ENCODE measurements at places on chromosomes 4 and X.

DNA sequence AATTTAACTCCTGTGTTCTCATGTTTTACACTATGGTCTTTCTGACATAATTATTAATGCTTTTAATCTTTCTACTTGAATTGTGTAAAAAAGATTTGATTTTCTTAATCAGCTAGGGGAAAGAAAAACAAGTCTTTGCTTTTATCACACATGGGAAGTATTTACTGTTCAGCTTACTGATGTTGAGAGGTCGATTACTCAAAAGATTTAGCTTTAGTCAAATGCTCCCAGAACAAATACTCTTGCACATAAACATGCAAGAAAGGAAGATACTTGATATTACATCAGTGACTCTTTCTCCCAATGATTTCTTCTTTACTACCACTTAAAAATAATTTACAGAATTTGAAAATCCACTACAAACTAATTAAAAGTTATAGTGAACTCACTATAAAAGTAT is 198.3 kb upstream of the FAT4 start:
- no peak for DNase-seq

- no peak for DNase-seq
Measured at GRCh38 chr4:138910914-138911336, 104.7 kb upstream of the NOCT start.

DNA sequence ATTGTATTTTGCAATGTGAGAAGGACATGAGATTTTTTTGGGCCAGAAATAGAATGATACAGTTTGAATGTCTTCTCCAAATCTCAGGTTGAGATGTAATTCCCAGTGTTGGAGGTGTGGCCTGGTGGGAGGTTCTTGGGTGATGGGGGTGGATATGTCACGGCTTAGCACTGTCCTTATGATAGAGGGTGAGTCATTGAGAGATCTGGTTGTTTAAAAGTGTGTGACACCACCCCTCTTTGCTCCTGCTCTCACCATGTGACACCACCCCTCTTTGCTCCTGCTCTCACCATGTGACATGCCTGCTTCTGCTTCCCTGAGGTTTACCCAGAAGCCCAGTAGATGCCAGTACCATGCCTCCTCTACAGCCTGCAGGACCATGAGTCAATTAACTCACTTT is 1226.9 kb downstream of the PCDH7 start:
- no peak for DNase-seq

- no peak for DNase-seq
Measured at GRCh38 chr4:3766785-3767569, 792 bp downstream of the ADRA2C start.

DNA sequence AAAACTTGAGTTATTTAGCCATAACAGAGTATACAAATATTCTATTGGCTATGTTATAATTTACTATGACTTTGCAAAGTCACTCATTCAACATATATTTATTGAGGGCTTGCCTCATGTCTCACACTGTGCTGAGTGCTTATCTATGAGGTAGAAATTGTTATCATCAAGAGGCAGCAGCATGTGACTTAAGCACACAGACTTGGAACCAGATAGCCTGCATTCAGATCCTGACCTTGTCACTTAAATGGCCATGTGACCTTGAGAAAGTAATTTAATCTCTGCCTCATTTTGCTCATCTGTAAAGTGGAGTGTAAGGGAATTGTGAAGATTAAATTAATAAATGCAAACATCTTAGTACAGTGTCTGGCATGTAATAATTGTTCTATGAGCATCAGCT is 10.1 kb upstream of the EXOSC9 start:
- DNase-seq, result no peak

DNA sequence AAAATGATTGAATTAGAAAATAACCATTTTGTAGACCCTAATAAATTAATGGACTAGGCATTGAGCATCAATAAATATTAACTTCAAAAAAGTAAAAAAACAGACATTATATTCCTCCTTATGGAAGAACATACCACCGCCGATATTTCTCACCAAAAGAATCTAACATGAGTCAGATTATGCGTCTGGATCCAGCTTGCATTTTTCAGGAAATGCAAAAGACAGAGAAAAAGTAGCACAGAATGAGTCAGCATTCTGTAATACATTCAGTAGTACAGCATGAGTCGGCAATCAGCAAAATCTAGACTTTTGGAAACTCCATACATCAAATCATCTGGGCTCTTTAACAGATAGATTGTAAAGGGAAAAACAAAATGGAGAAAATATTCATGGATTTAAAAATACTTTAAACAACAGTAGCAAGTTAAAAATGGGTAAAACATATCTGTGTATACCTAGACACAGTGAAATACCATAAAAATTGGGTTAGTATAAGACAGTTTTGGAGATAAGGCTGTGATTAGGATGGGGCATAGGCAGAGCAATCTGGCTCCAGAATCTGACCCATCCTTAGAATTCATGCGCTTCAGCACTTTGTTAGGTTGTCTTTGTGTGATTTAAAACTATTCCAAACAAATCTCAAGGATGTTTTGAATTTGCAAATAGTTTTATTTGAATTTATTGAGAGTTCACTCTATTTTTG is 633.0 kb upstream of the FAM241A start:
- DNase-seq, result no peak

DNA sequence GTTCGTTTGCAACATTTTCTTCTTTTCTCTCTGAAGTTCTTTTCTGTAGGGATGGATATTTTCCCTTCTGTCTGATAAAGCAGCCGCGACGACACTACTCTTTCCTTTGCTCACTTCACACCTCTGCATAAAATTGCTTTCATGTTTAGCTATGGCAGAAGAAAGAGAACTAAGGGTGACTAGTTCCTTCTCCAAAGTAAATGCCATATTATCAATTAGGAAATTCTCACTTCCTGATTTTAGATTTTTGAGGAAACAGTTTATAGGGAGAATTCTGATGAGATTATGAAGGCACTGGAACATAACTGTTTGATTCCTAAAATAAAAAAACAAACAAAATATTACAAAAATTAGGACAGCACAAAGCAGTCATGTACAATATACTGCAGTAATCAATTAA is 29.2 kb downstream of the FANCB start:
- DNase-seq, result no peak

DNA sequence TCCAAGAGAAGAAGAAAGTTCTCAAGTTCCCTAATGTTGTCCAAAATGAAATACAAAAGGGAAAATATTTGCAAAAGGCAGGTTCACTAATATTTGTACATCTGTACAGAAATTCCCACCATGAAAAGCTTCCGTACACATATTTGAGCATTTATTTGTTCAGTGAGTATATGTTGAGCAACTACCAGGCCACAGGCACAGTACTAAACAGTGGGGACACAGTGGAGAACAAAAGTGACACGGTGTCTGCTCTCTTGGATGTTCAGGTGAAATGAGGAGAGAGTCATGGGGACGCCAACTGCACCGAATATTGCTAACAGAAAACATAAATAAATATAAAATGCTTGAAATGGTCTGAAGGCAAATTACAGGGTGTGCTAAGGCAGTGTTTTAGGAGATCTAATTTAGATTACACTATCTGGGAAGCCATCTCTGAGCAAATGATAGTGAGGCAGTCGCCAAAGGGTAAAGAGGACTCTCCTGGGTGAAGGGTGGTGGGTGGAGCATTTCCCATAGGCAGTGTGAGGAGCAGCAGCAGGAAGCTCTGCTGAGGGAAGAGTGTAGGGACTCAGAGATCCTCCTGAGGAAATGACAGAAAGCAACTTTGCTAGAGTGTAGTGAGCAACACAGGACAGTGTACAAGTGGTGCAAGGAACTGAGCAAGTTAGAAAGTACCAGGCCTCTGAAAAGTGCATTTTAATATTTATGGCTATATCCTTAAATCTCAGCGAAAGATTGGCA is 375.2 kb downstream of the GALNTL6 start:
- no peak for DNase-seq

Measured in stimulated activated CD8-positive, alpha-beta memory T cell treated with anti-CD3 and anti-CD28 coated beads, Interleukin-7, amount 100 ng/mL, for 1 hour (primary cell).